ENCODE measurements at places on chromosomes 1 and 21. TPM values are rescaled to one million over a fixed set of nuclear protein-coding genes. Genes with fewer than 3 reads are reported as not detected.
A peak's percentile ranks its signal among the peaks of the same experiment; 100 is the strongest.

DNA sequence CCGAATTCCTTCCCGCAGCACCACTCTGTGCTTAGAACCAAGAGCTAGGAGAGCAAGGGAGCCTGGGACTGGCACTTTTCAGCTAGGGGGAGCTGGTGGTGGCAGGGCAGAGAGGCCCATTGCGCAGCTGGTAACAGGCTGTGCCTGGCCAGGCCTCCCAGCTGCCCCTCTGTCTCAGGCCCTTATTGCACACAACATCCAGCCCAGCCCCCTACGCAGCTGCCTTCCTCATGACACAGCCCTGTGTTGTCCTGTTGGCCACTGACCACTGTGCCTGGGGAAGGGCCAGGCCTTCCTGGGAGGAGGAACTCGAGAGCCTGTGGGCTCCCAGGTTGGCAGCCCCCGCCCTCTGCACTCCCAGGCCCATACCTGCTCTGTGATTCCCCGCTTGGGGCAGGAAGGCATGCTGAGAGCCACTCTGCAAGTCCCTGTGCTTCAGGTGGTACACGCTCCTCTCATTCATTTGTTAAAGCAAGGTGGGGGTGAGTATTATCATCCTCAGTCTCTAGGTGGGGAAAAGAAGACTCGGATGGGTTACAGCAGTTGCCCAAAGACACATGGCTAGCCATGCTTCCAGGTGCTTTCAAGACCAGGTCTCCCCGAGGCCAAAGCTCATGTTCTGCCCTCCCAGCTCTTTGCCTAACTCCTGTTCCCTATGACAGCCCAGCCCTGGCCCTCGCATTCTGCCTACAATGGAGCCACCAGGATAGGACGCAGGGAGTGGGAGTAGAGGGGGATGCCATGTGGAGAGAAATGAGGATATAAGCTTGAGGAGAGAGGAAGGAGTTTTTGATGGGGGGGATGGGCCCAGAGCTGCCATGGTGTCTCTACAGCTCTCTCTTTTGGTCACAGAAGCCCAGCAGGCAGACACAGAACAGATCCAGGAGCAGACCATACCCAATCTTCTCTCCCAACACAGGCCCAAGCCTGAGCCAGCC lies 81.8 kb downstream of the TMEM53 start:
- no peak for DNase-seq

The SH2D2A gene
- polyA plus RNA-seq: not detected

DNA sequence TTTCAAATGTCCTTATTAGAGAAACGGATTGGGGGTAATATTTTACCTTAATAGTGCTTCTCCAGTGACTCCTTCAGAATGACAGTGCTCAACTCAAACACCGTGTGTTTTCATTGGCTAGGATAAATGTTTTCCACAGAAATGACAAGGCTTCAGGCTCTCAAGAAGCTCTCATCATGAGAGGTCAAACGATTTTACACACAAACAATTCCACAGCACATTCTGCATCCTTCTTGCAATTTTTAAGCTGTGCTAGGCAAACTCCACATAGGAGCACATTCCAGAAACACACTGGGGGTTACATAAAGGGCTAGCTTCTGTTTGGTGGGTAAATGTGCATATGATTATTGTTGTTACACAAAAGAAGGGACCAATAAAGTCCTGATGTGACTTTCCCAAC lies 75.5 kb upstream of the IPO9 start:
- DNase-seq: no peak

The TFF3 gene
- polyA plus RNA-seq: not detected

DNA sequence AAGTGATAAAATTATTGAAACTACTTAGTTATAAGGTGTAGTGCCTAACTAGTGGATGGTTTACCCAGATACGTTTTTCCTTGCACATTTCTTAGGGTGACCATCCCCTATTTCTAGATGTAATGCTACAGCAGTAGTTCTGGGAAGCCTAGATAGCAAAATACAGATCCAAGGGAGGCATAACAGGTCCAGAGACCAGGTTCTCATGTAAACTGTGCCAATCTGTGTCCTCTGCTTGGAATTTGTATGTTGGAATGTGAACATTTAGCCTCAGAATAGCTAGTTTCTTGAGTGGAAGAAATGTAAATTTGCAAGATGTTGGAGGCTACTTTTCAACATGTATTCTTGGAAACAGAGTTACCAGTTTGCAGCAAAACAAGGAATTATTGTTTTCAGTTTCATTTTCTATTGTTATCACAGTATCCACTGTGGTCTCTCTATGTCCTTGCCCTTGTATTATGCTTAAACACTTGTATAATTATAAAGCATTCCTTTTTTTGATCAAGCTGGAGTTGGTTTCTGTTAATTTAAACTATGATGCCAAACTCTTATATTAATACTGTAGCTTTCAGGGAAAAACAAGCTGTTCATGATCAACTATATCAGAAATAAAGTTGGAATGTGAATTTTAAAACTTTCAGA lies 102.0 kb upstream of the BRINP3 start:
- DNase-seq: no peak

DNA sequence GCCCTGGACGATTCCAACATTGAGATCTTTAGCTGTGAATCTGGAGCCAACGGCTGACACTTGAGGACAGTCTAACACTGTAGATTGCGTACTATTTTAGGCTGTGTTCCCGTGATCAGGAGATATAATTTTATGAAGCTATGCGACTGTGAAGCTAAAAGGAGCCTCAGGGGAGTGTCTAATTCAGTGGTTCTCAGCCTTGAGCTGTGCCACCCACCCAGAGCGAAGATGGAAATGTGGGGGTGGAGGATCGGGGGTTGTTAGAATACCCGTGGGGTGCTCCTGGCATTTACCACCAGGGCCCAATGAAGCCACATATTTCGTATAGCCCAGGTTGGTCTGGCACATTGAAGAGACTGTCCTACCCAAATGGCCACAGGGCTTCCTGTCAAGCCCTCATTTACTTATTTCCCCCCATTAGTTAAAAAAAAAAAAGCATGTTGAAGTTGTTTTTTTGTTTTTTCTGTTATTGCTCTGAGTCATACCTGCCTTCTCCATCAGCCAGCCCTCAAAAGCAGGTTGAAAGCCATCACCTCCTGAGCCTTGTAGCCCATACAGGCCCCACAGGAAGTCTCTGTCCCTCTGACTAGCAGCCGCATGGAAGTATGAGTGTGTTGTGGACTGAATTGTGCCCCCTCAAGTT lies 141.7 kb downstream of the GALNT2 start:
- DNase-seq: peak; percentile 51

GRCh38 chr1:39925721-39926342 lies 24.1 kb upstream of the MYCL start:
- DNase-seq: no peak

DNA sequence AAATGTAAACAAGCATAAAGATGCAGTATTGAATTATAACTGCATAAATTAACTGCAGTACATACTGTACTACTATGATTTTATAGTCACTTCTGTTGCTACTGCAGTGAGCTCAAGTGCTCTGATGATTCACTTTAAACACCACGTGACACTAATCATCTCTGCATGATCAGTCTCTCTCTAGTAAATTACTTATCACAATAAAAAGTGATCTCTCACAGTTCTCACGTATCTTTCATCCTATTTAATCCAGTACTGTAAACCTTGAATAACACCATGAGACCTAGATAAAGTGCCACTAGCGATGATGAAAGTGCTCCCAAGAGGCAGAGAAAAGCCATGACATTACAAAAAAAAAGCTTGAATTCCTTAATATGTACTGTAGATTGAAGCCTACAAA lies 1242.0 kb downstream of the AMY1C start:
- no peak for DNase-seq

The LIN28A gene
- not detected for polyA plus RNA-seq

DNA sequence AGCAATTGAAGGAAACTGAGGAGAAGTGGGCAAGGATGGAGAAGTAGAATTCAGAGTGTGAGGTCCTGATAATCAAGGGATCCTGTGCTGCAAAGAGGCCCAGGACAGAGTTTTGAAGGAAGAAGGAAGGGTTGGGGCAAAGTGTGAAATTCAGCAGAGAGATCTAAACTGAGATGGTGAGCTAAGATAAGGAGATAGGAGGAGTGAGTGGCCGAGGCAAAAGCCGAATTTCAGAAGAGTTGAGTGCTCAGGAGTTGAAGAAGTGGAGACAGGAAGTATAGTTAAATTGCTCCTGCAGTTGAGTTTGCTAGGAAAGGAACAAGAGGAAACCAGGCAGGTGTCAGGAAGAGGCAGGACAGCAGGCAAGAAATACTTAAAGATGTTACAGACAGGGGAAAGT lies 16.4 kb upstream of the MAPKAPK2 start:
- no peak for DNase-seq

The GNAT2 gene
- polyA plus RNA-seq: not detected

DNA sequence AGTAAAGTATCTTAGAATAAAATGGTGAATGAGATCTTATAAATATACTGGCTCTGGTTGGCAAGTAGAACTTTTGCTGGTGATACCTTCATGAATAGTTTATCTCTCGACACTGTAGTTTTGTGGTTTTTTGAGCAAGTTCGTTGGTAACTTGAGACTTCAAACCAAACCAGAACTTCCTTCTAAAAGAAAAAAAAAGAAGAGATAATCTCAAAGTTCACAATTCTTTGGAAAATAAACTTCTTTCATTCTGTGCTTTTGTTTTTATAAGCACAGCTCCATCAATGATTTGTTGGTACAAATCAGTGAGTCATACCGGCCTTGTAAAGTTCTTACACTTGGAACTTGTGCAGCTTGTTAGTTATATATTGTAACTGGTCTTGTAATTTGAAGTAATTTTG lies 2.3 kb downstream of the HIPK1 start:
- no peak for DNase-seq

DNA sequence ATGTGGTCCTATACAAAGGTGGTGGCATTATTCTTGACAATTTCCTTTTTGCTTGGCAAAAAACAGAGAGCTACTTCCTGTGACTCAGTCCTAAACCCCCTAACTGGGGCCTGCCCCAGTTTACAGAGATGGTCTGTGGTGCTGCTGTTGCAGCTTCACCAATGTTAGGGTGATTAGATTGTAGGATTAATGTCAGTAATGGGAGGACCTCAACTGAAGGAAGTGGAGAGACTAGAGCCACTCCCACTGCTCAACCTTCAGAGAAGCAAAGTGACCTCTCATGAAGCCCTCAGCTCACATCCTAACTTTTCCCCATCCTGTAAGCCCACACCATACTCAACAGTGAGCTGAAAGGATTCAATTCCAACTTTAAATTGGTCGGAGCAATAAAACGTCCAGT lies 3.6 kb downstream of the S100A6 start:
- DNase-seq: no peak

GRCh38 chr1:42960122-42960390 lies 1.4 kb upstream of the SLC2A1 start:
- no peak for DNase-seq

The MYOC gene
- not detected for polyA plus RNA-seq

The GJB5 gene
- polyA plus RNA-seq: not detected

DNA sequence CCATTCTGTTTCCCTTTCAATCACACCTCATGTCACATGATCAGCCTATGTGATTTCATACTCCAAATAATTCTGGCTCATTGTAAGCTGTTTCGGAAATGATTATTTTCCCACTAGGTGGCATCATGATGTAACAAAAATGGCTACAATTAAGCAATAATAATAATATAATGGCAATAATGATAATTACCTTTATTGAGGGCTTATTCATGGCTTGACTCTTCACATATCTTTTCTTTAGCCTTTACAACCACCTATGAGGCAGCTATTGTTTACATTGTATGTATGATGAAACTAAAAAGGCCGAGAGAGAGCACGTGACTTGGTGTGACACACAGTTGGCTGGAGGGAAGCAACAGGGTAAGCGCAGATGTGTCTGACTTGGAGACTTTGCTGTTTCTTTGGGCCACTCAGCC lies 12.5 kb upstream of the KPRP start:
- DNase-seq: no peak

- no peak for DNase-seq
These were observed 228.9 kb downstream of the TNR start for GRCh38 chr1:175514387-175514953.

The CR2 gene
- polyA plus RNA-seq: 93.6 TPM

The CFAP74 gene
- not detected for polyA plus RNA-seq

The PPIE gene
- 118 TPM for polyA plus RNA-seq

GRCh38 chr21:34186109-34186719 lies 112.8 kb downstream of the MRPS6 start:
- no peak for DNase-seq

- DNase-seq: no peak
These were observed 88.6 kb upstream of the HNRNPU start for GRCh38 chr1:244952940-244953339.

GRCh38 chr1:98827041-98827440 lies 165.5 kb downstream of the SNX7 start:
- no peak for DNase-seq

- no peak for DNase-seq
These were observed 114.5 kb downstream of the DSCAM start for GRCh38 chr21:40732253-40733023.

DNA sequence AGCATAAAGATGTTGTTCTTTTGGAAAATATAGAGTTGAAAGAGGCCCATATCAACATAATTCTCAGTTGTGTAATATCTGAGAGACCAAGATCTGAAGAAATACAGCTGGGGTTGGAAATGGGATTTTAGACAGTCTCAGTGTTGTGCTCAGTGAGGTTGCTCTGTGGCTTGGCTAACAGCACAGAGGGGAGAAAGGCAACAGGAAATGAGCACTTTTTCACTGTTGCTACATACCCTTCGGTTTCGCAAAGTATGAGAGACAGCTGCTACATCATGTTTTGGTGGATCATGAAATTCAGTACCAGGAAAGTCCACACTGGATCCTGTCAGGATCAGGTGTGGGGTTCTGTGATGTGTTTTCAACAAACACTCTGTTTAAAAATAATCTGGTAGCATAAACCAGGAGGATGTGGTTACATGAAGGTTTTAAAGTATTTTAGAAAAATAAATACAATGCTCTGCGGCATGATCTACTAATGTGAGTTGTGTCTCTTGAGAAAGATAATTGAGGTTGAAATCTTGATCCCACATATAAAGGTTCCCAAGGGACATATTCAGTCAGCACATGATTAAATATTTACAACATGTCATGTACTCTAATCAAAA lies 7.0 kb upstream of the GPR88 start:
- no peak for DNase-seq

- no peak for DNase-seq
These were observed 448.5 kb downstream of the NUF2 start for GRCh38 chr1:163770265-163770664.

GRCh38 chr1:236451796-236452373 lies 57.8 kb downstream of the EDARADD start:
- DNase-seq: no peak

- DNase-seq: no peak
These were observed 104.2 kb downstream of the SIM2 start for GRCh38 chr21:36803051-36803645.

DNA sequence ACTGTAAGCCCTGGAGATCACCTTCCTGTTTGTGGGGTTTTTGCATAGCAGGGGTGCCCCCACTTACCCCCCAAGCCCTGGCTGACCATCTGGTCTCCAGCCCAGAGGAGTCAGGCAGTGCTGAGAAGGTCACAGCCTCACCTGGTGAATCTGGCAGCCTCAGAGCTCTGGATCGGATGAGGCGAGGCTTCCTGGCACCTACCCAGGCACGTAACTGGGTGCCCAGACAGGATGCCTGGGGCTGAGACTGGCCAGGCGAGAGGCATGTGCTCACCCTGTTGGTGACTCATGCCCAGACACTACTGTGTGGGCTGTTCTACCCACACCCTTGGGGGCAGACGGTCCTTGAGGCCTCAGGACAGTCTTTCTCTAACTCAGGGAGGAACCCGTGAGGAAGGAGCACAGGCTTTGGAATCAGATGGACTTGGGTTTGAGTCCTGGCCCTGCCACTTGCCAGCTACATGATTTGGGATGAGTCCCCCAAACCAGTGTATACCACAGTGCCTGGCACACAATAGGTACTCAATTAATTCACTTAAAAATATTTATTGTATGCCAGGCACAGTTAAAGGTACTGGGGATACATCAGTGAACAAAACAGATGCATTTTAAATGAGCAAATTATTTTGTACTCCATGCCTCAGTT lies 15.1 kb upstream of the PADI3 start:
- DNase-seq: no peak

The FAM151A gene
- polyA plus RNA-seq: not detected

Measured in naive B cell (primary cell).